Neural crest cell (in vitro differentiated cells): ENCODE measurements at places on chromosomes 2 and 18. TPM values are rescaled to one million over a fixed set of nuclear protein-coding genes. Genes with fewer than 3 reads are reported as not detected.

ACADL gene
- total RNA-seq, result 0.35 TPM in 1 of 2 replicates, not detected in the other

DSG1 gene
- not detected in 2 replicates for total RNA-seq

FZD7 gene
- total RNA-seq, result 89.1 and 91.0 TPM in 2 replicates

DNA sequence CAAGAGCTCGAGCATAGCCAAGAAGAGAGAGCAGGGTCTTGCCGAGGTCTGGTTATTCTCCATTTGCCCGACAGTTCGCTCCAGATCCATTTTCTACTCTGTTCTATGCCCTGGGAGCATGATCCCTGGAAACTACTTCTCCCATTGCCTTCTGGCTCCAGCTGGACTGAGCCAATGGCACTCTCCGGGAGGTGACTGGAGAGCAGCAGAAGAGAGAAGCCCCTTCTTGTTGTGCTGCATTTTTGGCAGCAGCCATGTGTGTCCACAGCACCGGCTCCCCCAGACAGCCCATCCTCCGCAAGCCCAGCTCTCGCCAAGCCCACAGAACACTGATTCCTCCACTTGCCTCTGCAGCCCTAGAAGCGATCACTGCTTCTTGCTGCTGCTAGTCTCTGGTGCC lies 345.5 kb downstream of the TNS1 start:
- no peaks in the 10 kb centered on the region for H3K36me3 ChIP-seq
- no peak overlapping the region for H3K4me3 ChIP-seq
- H3K27me3 ChIP-seq, result no peaks in the 10 kb centered on the region

DNA sequence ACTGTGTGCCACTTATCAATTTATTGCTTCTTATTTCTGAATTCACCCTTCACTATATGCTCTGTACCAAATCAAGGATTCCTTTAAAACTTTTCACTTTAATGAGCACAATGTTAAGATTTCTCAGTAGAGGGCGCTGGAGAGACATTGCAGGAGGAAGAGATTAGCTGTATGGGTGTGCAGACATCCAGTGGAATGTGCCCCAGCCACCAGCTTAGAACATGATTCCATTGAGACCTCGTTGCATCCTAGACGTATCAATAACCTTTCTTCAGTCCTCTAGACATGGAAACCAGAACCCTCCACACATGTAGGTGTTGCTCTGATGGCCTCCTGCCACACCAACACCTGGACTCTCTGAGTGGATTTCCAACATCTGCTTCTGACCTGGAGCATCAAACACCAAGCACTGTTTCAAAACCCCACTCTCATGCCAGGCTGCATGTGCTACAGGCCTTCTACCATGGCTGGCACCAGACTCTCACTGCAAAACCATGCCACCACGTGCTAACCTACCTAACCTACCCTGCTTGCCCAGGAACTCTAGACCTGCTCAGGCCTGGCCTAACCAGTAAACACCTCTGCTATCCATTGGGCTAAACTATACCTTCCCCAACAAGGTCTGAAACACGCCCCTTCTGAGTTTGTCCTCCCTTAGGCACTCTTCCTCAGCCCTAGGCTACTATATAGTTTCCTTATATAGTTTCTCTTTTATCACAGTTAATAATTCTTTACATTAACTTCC lies 633.2 kb upstream of the PKDCC start:
- DNase-seq, result peak; percentile 5
- no peaks in the 10 kb centered on the region for H3K27me3 ChIP-seq
- peaks cover 3% of the 10 kb centered on the region for H3K4me1 ChIP-seq
- H3K27ac ChIP-seq, result no peak overlapping the region
- H3K36me3 ChIP-seq, result peaks cover 9% of the 10 kb centered on the region

DNA sequence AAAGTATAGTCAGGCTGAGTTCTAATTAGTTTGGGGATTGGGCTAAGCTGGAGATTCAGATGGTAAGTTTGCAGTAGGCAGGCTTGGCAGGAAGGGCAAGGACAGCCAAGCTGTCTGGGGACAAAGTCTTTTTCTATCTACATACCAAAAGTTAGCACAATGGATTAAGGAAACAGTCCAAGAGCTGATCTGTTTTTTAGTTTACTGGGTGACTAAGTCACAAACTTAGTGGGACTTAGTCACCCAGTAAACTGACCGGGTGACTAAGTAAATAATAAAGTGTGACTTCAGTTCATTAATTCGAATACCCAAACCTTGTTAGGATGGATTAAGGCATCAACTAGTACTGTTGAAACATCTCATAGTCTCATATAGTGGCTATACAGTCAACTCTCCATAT lies 1386.0 kb upstream of the CELF4 start:
- H3K27ac ChIP-seq, result no peak overlapping the region
- H3K4me3 ChIP-seq, result no peak overlapping the region
- DNase-seq, result no peak
- no peaks in the 10 kb centered on the region for H3K36me3 ChIP-seq

GRCh38 chr2:99811544-99811943 lies 321.7 kb upstream of the REV1 start:
- H3K4me1 ChIP-seq, result peaks cover 24% of the 10 kb centered on the region
- H3K27me3 ChIP-seq, result no peaks in the 10 kb centered on the region
- peaks cover 15% of the 10 kb centered on the region for H3K36me3 ChIP-seq
- H3K27ac ChIP-seq, result no peak overlapping the region
- no peak overlapping the region for H3K4me3 ChIP-seq
- DNase-seq, result no peak

DNA sequence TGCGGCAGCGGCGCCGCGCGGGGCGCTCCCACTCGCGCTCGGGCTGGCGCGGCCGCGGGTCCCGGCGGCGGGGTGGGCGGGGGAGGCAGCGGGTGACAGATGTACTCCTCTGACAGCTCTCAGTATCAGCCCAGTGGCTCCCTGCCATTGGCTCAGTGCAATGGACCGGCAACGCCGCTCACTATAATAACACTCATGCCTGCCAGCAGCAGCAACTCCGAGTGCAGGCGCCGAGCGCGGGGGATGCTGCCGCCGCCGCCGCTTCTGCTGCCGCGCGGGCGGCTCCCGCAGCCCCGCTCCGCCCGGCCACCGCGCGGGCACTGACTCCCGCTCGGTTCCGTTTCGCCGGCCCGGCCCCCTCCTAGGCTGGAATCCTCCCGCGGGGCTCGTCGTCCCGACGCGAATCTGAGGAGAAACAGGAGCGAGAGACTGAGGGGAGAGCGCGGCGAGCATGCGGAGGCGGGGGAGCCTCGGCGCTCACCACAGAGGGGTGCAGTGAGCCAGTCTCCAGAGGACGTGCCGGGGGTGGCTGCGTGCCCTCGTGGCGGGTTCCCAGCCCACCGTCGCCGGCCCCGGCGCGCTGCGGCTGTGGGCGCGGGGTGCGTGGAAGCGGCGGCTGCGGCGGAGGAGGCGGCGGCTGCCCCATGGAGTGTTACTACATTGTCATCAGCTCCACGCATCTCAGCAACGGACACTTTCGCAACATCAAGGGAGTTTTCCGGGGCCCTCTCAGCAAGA lies at the start of gene ZNF804A:
Gene ZNF804A, plus strand, starts transcription at position 214 of the 738 bp plus-strand sequence. Its CDS starts 431 bp downstream, at position 645.
- H3K36me3 ChIP-seq, result no peaks in the 10 kb centered on the region
- peak within 1 kb of the TSS; percentile 94 for H3K4me3 ChIP-seq
- peaks cover 20% of the 10 kb centered on the region for H3K4me1 ChIP-seq
- H3K27me3 ChIP-seq, result peaks cover 65% of the 10 kb centered on the region
- DNase-seq, result peak; percentile 50

DNA sequence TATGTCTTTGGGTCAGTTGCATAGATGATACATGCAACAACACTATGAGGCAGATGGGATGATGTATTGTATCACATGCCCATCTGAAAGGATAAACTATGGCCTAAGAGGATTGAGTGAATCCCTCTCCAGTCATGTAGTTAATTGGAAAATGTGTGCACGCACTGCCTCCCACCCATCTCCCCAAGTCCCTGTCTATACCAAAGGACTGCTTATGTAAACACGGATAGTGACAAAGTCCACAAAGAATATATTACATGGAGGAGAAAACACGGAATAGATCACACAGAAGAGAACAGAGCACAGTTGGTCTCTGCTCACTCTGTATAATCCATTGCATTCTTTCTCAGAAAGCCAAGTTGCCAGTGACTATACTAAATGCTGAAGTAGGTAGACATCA lies 82.4 kb downstream of the NCKAP5 start:
- H3K27me3 ChIP-seq, result no peaks in the 10 kb centered on the region
- no peak overlapping the region for H3K4me3 ChIP-seq
- peaks cover 33% of the 10 kb centered on the region for H3K4me1 ChIP-seq
- DNase-seq, result no peak
- H3K36me3 ChIP-seq, result peaks cover 8% of the 10 kb centered on the region
- H3K27ac ChIP-seq, result no peak overlapping the region

DNA sequence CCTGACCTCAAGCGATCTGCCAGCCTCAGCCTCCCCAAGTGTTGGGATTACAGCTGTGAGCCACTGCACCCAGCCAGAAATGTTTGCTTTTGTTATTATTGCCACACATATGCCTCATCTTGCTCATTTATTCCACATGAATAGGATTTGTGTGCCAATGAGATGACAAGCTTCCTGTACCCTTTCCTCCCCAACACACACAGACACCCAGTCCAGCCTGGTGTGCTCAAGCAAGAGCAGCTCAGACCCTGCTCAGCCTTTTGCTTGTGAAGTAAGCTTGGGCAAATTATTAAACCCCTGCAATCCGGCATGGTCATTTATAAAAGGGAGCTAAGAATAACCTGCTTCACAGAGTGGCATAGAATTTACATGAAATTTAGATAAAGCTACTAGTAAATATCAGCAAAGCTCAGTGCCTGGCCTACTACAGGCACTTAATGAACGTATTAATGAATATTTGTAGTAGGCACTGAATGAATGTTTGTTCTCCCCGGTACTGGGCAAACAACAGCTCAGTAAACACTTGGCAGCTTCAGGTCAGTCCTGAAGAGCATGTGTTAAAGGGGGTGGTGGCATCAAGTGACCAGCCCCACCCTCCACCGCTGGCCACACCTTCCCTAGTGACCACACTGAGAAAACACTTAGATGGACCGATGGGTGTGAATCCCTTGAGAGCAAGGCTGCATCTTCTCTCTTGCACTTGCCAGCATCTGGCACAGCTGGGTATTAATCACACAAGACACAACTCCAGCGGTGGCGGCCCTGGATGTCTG lies 280.2 kb downstream of the SRBD1 start:
- peaks cover 2% of the 10 kb centered on the region for H3K36me3 ChIP-seq
- peaks cover 5% of the 10 kb centered on the region for H3K4me1 ChIP-seq
- H3K27me3 ChIP-seq, result no peaks in the 10 kb centered on the region

DNA sequence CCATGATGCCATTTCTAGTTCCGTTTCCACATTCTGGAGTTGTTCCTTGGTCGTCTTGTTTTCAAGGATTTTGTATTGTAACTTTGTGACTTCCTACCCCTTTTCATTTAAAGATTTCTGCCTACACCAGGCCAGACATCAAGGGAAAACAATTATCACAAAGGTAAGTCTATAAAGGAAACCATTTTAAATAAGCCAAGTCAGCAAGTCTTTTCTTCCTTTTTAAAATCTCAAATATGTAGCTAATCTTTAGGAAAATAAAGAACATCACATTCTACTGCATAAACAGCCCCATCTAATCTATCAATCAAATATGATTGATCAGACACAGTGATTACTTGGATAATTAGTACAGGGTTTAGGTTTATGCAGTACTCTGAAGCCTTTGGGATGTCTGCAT lies 35.8 kb upstream of the INSIG2 start:
- no peak overlapping the region for H3K4me3 ChIP-seq
- H3K36me3 ChIP-seq, result no peaks in the 10 kb centered on the region
- no peak overlapping the region for H3K27ac ChIP-seq
- no peak for DNase-seq
- H3K27me3 ChIP-seq, result peaks cover 19% of the 10 kb centered on the region

GRCh38 chr18:37483221-37483971 lies 82.2 kb downstream of the CELF4 start:
- no peaks in the 10 kb centered on the region for H3K36me3 ChIP-seq
- DNase-seq, result peak; percentile 47
- H3K27ac ChIP-seq, result no peak overlapping the region

GRCh38 chr2:128145651-128146050 lies 54.7 kb downstream of the UGGT1 start:
- peaks cover 9% of the 10 kb centered on the region for H3K36me3 ChIP-seq
- peaks cover 9% of the 10 kb centered on the region for H3K4me1 ChIP-seq
- H3K27ac ChIP-seq, result no peak overlapping the region
- no peaks in the 10 kb centered on the region for H3K27me3 ChIP-seq
- no peak overlapping the region for H3K4me3 ChIP-seq

- peaks cover 3% of the 10 kb centered on the region for H3K4me1 ChIP-seq
- H3K27ac ChIP-seq, result no peak overlapping the region
- peaks cover 2% of the 10 kb centered on the region for H3K27me3 ChIP-seq
- DNase-seq, result no peak
- no peaks in the 10 kb centered on the region for H3K36me3 ChIP-seq
- no peak overlapping the region for H3K4me3 ChIP-seq
These were observed 75.3 kb upstream of the NPAS2 start for GRCh38 chr2:100744589-100744988.

DNA sequence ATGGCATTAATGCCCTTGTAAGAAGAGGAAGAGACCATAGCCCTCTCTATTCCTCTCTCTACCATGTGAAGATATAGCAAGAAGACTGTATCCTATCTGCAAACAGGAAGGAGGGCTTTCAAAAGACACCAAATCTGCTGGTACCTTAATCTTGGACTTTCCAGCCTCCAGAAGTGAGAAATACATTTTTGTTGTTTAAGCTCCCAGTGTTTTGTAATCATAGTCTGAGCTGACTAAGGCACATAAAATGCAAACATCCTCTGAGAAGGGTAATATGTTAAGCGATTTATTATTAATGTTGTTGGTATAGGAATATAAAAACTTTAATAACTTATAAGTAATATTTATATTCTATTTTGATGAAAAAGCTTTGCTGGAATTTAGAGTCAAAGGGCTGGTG lies 559.8 kb downstream of the SUCLG1 start:
- DNase-seq, result no peak
- H3K36me3 ChIP-seq, result no peaks in the 10 kb centered on the region
- H3K27me3 ChIP-seq, result no peaks in the 10 kb centered on the region
- peaks cover 3% of the 10 kb centered on the region for H3K4me1 ChIP-seq

DNA sequence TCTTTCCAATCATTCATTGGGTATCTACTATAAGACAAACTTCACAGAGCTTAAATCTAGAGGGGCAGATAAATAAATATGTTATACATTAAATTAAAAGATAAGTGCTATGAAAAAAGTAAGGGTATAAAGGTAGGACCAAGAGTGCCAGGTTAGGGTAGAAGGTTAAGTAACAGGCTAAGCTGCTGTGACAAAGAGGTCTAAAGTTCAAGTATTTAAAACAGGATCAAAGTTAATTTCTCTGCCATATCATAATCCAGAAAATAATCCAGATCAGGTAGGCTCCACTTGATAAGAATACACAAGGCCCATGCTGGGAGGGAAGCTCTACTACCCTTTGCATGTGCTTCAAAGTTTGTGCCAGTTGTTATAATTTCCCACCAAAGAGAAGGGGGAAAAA lies 115.6 kb downstream of the DYM start:
- H3K4me3 ChIP-seq, result no peak overlapping the region
- no peaks in the 10 kb centered on the region for H3K4me1 ChIP-seq
- peaks cover 3% of the 10 kb centered on the region for H3K36me3 ChIP-seq

DNA sequence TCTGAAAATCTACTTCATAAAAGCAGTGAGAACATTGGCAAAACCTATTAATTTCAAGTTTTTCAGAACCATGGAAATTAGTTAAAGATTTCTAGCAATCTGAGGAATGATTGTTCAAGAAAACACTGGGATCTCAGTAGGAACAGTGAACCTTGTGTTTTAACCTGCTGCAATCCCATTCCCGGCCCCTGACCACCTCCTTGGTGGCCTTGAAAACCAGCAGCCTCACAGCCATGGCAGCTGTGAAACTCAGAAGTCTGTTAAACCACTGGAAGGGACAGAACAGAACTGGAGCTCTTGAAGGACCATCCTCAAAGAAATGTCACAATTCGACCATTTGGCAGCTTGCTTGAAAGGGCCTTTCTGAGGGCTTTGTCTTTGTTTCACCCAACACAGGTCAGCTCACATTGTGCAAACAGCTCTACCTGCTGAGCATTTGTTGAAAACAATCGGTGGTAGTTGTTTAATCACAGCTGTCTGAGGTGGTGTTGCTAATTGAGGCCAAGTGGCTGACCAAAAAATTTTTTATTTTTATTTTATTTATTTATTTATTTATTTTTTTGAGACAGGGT lies 25.8 kb downstream of the NEDD4L start:
- peaks cover 11% of the 10 kb centered on the region for H3K4me1 ChIP-seq
- peaks cover 6% of the 10 kb centered on the region for H3K36me3 ChIP-seq
- no peaks in the 10 kb centered on the region for H3K27me3 ChIP-seq
- no peak for DNase-seq
- H3K27ac ChIP-seq, result no peak overlapping the region
